ENCODE measurements at places on chromosomes 6 and 20.

- DNase-seq: no peak
These were observed 37.1 kb upstream of the NCOA3 start for GRCh38 chr20:47464380-47465101.

GRCh38 chr20:13995086-13995665 is at the start of gene MACROD2:
Gene MACROD2, plus strand, starts transcription at chr20:13995516.
- peak; percentile 40 for DNase-seq

- DNase-seq: no peak
These were observed 16.4 kb downstream of the SPTLC3 start for GRCh38 chr20:13025181-13025580.

DNA sequence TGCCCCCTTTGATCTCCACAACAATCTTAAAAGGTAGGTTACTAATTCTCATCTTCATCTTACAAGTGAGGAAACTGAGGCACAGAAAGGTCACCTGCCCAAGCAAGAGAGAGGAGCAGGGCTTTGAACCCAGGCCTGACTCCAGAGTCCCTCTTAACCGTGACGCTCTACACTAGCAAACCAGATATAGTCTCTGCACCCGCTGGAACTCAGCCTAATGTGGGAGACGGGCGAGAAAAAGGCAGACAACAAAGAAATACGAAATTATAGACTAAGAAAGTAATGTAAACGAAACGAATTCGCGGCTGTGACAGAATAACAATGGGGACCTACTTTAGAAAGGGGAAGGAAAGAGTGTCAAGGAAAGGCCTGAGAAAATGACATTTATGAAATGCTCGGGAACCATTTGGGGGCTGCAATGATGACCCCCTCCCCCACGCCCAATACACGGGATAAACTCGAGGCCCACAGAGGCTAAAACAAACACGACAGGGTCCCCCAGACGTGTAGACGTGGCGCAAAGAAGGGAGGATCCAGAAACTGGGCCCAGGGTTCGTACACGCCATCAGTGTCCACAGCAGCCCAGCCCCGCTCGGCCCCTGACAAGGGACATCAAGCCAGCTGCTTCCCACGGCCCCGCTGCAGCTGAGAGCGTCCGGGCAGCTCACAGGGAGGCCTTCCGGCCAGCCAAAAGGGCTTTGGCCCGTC is 637 bp downstream of the TRPC4AP start:
- no peak for DNase-seq

- no peak for DNase-seq
These were observed 181.9 kb downstream of the HAO1 start for GRCh38 chr20:7758406-7758805.

- DNase-seq: no peak
These were observed 79.4 kb downstream of the ZDHHC14 start for GRCh38 chr6:157460182-157460999.

DNA sequence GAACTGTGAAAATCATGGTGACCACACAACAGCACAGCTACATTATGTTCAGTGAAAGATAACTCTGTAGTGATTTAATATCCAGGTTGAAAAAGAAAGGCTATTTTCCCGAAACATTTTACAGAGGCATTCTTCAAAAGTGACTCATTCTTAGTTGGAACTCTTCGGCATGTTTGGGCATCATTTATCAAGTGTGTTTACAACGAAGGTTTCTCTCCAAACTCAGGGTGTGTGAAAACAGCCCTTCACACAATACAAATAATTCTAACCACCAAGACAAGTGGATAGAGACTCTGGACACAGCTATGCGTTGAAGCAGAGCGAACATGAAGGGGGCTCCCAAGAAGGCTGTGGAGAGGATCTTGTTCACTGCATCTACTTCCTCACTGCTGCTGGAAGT is 57.6 kb downstream of the CBLN4 start:
- DNase-seq: no peak

DNA sequence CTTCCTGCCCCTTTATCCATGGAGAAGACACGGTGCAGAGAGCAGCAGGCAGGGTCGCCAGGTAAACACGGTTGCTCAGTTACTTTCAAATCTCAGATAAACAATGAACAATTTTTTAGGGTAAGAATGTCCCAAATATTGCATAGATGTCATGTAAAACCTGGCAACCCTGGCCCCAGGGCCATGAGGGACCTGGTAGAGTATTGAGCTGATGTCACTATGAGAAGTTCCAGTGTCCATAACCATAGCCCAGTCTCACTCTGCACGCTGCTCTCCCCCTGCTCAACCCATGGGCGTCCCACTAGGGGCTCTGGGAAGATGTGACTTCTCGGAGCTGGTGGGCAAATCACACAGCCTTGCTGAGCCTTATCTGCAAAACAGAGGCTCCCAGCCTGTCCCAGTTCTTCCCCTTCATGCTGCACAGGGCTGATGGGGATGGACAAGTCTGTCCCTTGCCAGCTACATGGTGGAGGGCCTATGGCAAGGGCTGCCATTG is 71.3 kb upstream of the TOP1 start:
- no peak for DNase-seq

DNA sequence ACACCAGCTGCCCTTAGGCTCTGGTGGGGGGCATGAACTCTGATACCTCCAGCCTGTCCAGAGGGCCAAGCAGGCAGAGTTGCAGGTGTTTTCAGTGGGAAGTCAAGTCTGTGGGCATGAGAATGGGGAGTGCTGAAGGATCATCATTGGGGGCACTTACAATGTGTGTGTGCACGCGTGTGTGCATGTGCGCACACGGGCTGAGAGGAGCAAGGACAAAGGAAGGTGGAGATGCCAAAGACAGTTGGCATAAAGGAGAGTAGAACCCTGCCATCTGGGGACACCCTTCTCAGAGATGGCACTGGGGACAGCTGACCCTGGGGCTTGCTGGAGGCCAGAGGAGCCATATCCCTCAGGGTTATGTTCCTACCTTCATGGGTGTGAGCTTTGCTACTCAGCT is 408.4 kb upstream of the CHD6 start:
- DNase-seq: no peak

- DNase-seq: no peak
These were observed 2.6 kb downstream of the CD164 start for GRCh38 chr6:109379711-109380110.

DNA sequence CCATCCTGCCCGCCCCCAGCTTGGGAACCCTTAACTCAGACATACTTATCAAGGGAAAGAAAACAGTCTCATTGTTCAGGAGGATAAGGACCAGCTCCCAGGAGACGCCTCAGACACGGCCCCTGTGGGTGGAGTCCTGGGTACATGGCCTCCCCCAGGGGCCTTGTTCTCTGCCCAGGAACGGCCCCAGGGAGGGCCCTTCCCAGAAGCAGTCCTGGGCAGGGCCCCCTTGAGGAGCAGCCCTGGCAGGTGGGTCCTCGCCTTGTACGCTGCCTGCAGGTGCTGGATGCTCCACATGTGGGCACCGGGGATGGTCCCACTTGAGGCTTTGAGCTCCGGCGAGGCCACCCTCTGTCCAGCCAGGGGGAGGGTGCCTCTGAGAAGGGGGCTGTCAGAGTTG is 4.5 kb upstream of the GATA5 start:
- DNase-seq: no peak

GRCh38 chr6:167648501-167649278 is 178.0 kb upstream of the AFDN start:
- DNase-seq: no peak

GRCh38 chr6:151004383-151005024 is 139.0 kb downstream of the MTHFD1L start:
- peak; percentile 79 for DNase-seq

- no peak for DNase-seq
These were observed 29.7 kb downstream of the AKAP12 start for GRCh38 chr6:151269321-151269995.

- peak; percentile 79 for DNase-seq
These were observed 31.8 kb downstream of the PSMB9 start for GRCh38 chr6:32885698-32886286.

DNA sequence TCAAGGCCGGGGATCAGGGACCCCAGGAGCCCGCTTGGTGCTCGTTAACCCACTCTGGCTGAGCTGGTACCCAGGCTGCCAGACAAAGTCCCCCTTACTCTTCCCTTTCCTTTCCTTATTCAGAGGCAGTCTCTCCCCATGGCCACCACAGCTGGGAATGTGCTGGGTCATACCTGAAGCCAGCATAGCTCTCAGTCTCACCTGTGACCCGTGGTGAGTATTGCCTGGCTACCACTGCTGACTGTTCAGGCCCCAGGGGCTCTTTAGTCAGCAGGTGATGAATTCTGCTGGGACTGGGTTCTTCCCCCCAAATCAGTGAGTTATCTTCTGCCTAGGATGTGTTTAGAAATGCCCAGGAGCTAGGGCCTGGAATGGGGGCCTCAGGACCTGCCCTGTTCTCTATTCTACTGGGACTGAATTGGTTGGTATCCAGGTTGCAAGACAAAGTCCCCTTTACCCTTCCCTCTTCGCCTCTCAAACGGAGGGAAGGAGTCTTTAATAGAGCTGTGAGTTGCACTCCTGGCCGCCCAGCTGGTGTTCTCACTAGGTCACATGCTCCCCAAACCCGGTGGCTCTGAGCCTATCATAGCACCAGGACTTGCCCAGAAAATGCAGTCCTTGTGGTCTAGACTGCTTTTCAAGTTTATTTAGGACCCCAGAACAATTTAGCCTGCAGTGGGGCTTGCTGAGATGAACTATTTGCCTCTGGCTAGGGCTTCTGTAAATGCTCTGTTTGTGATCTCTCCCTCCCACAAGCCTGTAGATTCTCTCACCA is 64.6 kb downstream of the MYO6 start:
- no peak for DNase-seq

DNA sequence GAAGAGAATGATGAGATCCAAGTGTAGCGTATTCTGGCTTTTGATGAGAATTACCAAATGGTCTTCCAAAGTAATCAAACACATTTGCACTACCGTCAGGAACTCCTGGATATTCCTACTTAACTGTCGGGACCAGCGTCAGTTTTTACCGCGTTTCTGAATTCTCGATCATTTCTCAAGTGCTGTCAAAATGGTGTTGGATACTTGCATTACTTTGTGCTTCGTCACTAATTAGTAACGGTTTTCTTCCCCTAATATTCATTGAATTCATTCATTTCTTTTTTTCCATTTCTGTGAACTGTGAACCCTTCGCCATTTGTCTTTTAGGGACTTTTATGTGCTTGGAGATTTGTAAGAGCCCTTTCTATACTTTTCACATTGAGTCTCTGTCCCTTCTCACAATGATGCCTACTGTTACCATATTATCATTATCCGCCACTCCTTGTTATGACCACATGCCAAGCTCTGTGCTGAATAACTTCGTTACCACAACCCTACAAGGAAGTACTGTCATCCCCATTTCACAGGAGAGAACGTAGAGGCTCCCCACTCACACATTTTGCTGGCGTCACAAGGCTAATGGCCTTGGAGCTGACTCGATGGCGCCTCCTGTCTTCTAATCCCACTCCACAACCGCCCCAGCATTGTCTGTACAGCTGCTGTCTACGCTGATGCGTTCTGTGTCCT is 74.2 kb upstream of the QKI start:
- no peak for DNase-seq

GRCh38 chr20:50129662-50130355 is 16.9 kb upstream of the UBE2V1 start:
- DNase-seq: no peak

GRCh38 chr6:42396720-42397119 is 55.0 kb downstream of the TRERF1 start:
- DNase-seq: no peak

DNA sequence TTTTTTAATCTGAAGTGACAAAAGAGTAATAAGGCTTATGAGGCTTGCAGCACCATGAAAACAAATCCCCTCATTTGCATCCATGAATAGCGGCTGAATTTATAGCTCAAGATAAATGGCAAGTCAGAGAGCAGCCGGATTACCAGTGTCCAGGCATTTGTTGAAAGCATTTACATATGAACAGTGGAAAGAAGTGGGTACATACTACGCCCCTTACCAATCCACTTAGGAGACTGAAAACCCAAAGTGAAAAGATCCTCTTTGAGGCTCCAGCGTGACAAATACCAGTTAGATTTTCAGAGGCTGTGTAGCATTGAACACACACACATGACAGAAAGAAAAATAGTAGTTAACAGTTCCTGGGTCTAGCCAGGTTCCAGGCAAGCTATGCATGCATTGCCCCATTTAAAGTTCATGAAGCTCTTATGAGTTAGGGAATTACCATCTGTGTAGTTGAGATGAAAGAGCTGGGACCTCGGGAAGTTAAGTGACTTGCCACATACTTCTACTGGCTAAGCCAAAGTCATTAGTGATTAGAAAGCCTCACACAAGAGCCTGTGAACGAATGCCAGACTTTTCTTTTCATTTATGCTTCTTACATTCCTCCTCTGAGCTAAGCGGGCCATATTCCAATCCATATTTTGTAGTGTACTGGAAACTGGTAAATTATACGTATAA is 28.3 kb upstream of the NHSL1 start:
- DNase-seq: no peak

- no peak for DNase-seq
These were observed 56.5 kb downstream of the QRSL1 start for GRCh38 chr6:106685833-106686232.

DNA sequence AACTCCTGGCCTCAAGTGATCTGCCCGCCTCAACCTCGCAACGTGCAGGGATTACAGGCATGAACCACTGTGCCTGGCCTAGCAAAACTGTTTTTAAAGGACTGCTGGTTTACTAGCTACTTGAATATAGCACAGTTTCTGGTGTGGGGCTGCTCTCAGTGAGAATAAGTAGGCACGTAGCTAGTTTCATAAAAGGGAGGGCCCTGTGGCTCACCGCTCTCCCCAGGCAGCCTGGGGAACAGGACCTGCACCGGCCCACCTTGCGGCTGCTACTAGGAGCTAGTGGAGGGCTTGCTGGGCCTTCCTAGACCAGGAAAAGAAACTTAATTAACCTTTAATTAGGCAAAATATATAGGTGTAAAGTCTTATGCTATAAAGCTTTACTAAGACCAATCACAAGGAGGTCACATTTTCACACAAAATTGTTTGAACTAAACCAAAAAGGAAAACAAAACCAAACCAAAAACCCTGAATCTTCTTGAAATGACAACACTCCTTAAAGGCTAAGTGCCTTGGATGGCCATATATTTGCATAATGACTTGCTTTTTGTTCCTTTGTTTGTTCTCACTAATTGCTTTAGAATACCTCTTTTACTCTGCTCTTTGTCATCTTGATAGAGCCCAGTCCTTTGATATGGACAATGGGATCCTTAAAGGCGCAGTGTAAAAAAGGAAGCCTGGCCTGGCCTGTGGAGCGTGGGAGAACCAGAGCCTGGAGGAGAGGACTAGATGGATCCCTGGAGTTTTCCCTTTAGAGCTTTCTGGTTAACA is 69.5 kb upstream of the SAMD5 start:
- DNase-seq: no peak

- DNase-seq: no peak
These were observed 12.9 kb upstream of the SLC9A8 start for GRCh38 chr20:49799698-49800097.

GRCh38 chr20:59019217-59019616 is at the start of gene TUBB1:
Gene TUBB1, plus strand, starts transcription at chr20:59019429. Its CDS starts 94 bp downstream, at chr20:59019523.
- DNase-seq: no peak
